NCI-H748 treated with DMSO at 0.1 percent for 48 hours (cell line): ENCODE measurements at places on chromosomes 1 and 21.
A peak's percentile ranks its signal among the peaks of the same experiment; 100 is the strongest.

DNA sequence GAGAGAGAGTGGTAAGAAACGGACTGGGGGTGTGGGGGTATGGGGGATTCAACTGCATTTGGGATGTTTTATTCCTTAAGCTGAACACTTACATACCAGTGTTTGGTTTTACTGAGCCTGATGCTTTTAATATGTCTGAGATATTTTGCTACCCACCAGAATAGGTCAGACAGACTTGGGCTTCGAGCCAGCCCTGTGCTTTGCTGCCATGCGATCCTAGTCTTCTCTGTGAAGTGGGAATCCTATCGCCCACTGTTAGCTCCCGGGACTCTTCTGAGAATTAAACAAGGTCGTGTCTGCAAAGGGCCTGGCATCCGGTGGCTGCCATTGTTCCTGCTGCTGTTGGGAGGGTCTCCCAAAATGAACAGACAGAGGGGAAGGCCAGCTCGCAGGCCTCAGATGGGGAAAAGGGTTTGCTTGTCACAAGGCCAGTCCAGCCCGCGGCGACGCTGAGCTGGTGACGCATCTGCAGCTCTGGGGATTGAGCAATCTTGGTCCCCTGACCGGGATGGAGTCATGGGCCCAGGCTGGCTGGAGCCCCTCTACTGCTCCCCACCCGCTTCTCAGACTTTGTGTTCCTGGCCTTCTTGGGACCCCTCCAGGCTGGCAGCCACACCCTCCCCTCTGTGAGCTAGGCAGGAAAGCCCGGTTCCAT is 26.9 kb upstream of the ECE1 start:
- DNase-seq, result no peak

DNA sequence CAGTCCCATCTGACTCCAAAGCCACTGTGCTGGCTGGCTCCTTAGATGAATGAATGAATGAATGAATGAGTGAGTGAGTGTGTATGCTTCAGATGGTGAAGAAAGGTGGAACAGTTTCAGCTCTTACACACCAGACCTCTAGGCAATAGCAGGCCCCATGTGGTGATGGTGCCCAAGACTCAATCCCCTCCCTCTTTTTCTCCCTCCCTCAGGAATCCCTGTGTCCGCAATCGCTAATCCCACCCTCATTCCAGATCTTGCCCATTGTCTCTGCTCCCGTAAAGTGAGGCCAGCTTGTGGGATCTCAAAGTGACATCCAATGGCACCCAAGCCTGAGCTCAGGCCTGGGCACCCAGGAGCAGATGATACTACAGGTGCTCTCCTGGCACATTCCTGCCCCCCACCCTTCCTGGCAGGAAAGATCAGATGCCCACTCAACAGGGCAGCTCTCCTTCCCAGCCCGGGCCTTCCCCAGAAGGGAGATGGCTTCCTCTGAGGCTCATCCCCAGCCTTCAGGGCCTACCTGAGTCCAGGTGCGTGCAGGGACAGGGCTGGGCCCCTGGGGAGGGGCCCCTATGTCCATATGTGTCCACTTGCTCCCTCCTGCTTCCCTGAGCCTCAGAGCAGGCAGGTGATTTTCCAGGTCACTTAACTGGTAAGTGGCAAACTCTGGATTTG is 106.4 kb downstream of the HMGB4 start:
- no peak for DNase-seq

DNA sequence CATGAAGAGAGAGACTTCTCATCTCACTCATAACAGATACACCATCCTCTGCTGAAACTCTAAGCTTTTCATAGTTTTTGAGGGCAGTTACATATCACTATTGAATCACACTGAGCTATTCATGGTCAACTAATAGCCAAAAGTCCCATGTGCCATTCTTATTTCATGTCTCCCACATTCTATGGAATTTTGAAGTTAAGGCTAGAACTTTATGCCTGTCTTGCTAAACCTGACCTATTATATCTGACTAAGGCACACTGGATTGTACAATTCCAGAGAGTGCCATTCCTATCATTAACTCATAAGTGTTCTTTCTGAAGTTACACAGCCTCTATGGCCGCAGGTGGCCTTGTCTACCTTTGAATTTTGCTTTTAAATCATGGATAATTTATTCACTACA is 254.3 kb downstream of the PTPRC start:
- DNase-seq, result no peak

DNA sequence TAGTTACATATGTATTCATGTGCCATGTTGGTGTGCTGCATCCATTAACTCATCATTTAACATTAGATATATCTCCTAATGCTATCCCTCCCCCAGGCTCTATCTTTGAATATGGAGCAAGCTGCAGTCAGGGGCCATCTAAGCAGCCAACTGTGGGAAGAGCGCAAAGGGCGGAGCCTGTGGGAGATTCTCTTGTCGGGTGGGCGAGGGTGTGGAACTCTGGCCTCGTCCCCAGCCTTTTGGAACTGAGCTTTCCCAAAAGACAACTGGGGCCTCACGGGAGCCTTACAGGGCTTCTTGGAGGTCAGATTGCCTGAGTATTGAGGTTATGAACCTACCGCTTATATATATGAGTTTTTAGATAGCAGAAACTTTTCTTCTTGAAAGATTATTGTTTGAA is 117.2 kb downstream of the HHAT start:
- DNase-seq, result no peak

GRCh38 chr21:17585875-17586450 is 26.7 kb downstream of the BTG3 start:
- peak; percentile 17 for DNase-seq

- no peak for DNase-seq
Observed at GRCh38 chr1:201816309-201816854, 12.6 kb upstream of the IPO9 start.

DNA sequence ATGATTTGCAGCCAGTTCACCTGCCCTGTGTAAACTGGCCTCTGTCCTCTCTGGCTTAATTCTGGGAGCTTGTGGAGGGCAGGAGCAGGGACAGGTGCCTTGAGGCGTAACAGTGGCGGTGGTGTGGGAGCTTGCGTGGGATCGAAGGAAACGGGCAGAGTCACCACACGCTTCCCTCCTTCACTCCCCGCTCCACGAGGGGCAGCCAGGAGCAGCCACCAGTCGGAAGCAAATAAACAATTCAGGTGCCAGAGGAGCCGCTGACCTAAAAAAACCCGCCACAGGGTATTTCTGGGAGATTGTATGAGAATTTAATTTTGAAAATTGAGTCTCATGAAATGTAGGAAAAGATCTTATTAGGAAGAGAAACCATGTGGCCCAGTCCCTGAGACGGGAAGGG is 26.0 kb downstream of the FAAP20 start:
- no peak for DNase-seq

DNA sequence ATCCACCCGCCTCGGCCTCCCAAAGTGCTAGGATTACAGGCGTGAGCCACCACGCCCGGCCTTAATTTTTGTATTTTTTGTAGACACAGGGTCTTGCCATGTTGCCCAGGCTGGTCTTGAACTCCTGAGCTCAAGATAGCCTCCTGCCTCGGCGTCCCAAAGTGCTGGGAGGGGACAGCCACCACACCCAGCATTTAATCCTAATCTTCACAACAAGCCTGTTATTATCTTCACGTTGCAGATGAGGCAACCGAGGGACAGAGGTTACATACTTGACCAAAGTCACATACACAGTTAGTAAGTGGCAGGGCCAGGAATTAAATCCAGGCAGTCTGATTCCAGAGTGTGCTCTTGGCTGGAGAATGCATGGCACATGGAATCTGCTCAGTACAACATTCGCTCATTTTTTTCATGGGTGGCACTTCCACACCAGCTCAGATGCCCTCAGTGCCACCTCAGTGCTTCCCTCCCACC is 4.8 kb upstream of the GPR37L1 start:
- DNase-seq, result no peak

DNA sequence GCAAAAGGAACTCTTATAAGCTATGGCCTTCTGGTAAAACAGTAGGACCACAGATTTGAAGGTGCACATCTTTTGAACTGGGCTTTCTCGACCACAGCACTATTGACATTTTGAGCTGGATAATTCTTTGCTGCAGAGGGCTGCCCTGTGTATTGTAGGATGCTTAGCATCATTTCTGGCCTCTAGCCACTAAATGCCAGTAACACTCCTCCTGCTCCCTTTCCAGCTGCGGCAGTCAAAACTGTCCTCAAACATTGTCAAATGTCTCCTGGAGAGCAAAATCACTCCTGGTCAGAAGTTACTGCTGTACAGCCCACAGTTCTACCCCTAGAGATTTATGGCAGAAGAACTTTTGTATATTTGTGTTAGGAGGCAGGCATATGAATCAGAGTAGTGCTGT is 836.7 kb downstream of the PLA2G4A start:
- DNase-seq, result no peak

DNA sequence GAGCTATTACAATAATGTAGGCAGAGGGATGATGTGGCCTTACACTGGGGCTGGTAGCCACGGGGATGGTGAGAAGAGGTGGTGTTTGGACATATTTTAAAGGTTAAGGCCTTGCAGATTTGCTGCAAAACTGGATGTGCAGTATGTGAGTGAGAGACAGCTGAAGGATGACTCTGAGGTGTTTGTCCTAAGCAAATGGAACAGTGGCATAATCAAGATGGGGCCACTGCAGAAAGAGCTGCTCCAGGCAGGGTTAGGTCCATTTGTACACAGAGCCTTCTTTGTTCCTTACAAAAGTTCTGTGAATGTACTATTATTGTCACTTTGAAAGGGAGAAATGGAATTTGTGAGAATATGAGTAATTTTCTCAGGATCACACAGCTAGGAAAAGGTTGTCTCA is 220.4 kb upstream of the ZP4 start:
- no peak for DNase-seq

DNA sequence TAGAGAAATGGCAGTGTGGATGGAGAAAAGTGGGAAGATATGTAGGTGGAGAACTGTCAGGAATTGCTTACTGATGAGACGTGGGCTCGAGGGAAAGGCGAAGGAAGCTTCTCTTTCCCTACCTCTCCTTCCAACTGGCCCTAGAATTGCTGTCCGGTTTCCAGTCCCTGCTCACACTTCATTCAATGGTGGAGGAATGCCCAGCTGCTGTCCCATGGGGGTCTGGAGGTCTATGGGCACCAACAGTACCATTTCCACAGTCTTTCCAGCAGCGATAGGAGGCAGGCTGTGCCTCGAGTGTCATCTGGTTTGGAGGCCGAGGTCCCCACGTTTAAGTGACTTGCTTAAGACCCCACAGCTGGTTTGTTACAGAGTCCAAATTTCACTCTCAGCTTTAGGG is 31.5 kb upstream of the CD1D start:
- no peak for DNase-seq

GRCh38 chr21:32826329-32827167 is 55.0 kb upstream of the PAXBP1 start:
- peak; percentile 23 for DNase-seq

- no peak for DNase-seq
Observed at GRCh38 chr1:214425101-214425500, 126.3 kb downstream of the PTPN14 start.

DNA sequence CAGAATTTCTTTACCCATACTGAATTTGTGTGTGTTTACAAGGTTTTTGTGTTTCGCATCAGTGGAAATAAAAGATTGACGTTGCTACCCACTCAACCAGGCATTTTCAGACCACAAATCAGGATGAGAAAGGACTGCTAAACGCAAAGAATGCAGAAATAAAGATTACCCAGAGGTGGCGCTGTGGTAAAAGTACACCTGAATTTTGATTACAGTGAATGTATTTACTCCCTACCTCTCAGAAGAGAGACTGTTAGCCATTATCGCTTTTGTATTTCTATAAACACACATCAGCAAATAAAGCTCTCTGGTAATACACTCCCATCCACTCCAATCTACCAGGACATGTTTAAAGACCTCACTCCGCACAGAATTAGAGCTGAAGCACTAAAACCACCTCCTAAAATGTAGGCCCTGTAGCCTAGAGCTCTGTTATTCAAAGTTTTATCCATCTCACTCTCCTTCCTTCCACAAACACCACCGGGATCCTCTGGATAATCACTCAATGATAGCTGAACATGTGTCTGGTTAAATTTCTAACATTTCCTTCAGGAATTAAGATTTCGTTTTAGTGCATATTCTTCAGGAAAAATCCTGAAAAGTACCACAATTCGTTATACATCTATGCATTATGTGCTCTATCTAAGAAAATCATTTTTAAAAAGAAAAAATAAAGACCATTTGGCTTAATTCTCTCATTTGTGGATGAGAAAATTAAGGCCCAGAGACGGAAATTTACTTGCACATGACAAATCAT is 2.5 kb upstream of the LMO4 start:
- DNase-seq, result peak; percentile 78

DNA sequence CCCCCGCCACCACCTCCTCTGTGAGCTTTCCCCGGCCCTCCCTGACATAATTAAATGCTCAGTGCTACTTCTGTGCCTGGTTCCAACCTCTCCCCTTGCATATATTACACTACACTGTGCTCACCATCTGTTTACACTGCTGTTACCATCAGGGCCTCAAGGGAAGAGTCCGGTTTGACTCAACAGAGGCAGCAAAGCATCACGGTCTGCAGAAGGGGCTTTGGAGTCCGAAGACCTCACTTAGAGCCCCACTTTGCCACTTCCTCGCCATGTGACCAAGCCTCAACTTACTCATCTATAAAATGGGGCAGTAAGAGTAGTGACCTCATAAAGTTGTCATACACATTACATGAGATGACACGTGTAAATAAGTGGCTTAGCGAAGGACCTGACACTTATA is 27.4 kb downstream of the KCNN3 start:
- no peak for DNase-seq

DNA sequence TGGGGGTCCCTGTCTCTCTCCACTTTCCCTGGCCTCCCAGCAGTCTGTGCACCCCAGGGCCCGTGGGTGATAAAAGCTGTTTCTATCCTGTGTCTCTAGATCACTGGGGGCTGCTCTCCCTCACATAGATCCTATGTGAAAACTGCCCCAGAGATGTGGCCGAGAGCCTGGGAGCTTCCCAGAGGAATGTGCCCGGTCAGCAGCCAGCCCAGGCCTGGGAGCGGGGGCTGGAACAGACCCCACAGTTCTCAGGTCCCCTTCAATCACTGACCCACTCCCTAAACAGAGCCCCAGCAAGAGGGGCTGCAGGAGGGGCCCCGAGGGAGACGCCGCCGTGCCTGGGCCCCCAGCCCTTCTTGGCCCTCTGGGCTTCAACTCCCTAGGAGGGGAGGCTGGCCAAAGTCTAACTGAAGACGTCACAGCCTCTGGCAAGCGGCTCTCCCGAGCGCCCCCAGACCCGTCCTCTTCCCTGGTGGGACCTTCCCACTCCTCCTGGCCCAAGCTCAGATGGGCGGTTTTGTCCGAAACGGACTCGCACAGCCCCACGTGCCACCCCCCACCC is 403 bp downstream of the MXRA8 start:
- no peak for DNase-seq

DNA sequence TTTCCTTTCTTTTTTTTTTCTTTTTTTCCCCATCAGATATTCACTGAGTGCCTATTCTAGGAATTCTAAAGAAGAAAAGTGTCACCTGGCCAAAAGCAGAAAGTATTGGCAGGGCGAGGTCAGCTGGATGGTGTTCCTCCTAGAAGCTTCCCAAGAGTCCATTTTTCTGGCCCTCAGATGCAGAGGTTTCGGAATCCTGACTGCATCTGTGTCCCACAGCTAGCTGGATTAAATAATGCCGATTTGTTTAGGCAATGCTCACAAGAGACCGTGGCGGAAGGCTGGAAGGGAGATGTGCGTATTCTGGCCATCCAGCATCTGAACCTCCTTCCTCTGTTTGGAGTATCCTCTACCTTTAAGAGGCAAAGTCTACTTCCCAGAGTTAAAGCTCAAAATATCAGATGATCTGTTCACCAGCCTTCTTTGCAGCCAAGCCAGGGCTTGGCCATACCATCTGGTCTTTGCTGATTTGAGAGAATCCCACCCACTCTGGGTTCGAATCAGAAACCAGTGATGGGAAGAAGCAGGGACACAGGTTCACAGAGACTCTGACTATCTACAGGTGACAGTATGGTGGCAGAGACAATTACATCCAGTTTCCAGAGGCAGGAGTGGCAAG is 5.4 kb upstream of the TENT5C start:
- DNase-seq, result no peak
